ENCODE measurements at places on chromosomes 4 and X. TPM values are rescaled to one million over a fixed set of nuclear protein-coding genes. Genes with fewer than 3 reads are reported as not detected.

- no peaks in the 10 kb centered on the region for H3K36me3 ChIP-seq
- H3K4me1 ChIP-seq = no peaks in the 10 kb centered on the region
- H3K27ac ChIP-seq = no peak overlapping the region
- DNase-seq = no peak
- no peak overlapping the region for H3K4me3 ChIP-seq
- H3K27me3 ChIP-seq = no peaks in the 10 kb centered on the region
These were observed 23.3 kb downstream of the MTHFD2L start for GRCh38 chr4:74181219-74181618.

Gene ZNF732
- total RNA-seq = not detected

Gene DDX53
- not detected for total RNA-seq

- H3K27ac ChIP-seq = no peak overlapping the region
- no peaks in the 10 kb centered on the region for H3K27me3 ChIP-seq
- H3K36me3 ChIP-seq = no peaks in the 10 kb centered on the region
- H3K4me3 ChIP-seq = no peak overlapping the region
- peaks cover 26% of the 10 kb centered on the region for H3K4me1 ChIP-seq
- no peak for DNase-seq
These were observed 6.0 kb downstream of the RBPJ start for GRCh38 chr4:26326791-26327190.

GRCh38 chr4:17534705-17535104, 19.7 kb downstream of the CLRN2 start:
- H3K4me1 ChIP-seq = no peaks in the 10 kb centered on the region
- H3K4me3 ChIP-seq = no peak overlapping the region
- no peak overlapping the region for H3K27ac ChIP-seq

Gene GRSF1
- total RNA-seq = 69.6 TPM

Gene XAGE2
- not detected for total RNA-seq

DNA sequence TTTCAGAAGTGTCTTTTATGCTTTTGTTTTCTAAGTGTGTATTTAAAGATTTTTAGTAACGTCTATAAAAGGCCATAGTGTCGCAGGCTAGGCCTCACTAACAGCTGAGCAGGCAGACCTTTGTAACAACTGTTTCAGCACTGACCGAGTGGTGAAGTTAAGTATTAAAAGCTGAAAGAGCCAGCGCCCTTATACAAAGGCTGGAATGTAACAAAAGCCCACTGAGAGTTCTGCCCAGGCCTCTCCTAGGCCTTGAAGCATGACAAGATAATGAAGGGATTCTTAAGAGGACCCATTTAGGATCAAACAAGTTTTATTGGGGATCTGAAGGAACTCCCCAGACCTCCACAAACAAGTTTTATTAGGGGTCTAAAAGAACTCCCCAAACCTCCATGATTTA, 722.5 kb upstream of the PRKX start:
- H3K4me3 ChIP-seq = no peak overlapping the region
- no peaks in the 10 kb centered on the region for H3K27me3 ChIP-seq
- no peak overlapping the region for H3K27ac ChIP-seq
- H3K4me1 ChIP-seq = no peaks in the 10 kb centered on the region
- H3K36me3 ChIP-seq = no peaks in the 10 kb centered on the region

GRCh38 chr4:100348473-100348872, 158.2 kb upstream of the DDIT4L start:
- H3K27me3 ChIP-seq = no peaks in the 10 kb centered on the region
- H3K4me3 ChIP-seq = no peak overlapping the region
- no peaks in the 10 kb centered on the region for H3K36me3 ChIP-seq
- H3K4me1 ChIP-seq = no peaks in the 10 kb centered on the region
- no peak overlapping the region for H3K27ac ChIP-seq

DNA sequence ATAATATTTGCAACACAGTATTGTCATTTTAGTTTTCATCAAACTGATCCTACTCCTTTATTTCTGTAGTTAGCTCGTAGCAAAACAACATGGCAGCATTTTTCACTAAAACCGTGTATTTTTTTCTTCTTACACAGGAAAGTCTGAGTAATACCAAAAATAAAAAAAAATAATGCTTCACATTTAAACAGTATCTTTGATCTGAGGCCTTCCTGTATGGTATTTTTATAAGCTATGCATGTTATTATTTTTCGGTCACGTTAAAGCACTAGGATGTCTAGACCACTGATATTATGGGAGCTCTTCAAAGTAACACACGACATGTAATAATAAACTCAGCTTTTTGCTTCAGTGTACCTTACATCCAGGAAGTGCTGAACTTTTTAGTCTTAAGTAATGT, 94.1 kb upstream of the SRD5A3 start:
- H3K27ac ChIP-seq = no peak overlapping the region
- H3K4me1 ChIP-seq = no peaks in the 10 kb centered on the region
- no peak overlapping the region for H3K4me3 ChIP-seq
- DNase-seq = no peak

- no peaks in the 10 kb centered on the region for H3K36me3 ChIP-seq
- H3K27ac ChIP-seq = no peak overlapping the region
- no peak overlapping the region for H3K4me3 ChIP-seq
These were observed 282.0 kb downstream of the ARHGAP24 start for GRCh38 chr4:85756938-85757337.

GRCh38 chrX:155334486-155335336, at the start of gene CLIC2:
Gene CLIC2 (minus strand): TSS chrX:155334614. CDS start chrX:155334427, 187 bp downstream.
- peak within 1 kb of the TSS; percentile 81 for H3K27ac ChIP-seq
- H3K4me3 ChIP-seq = peak within 1 kb of the TSS; percentile 22
- DNase-seq = peak; percentile 61
- peaks cover 9% of the 10 kb centered on the region for H3K4me1 ChIP-seq

- no peak overlapping the region for H3K27ac ChIP-seq
- no peak overlapping the region for H3K4me3 ChIP-seq
- no peaks in the 10 kb centered on the region for H3K4me1 ChIP-seq
- no peak for DNase-seq
- no peaks in the 10 kb centered on the region for H3K36me3 ChIP-seq
- H3K27me3 ChIP-seq = no peaks in the 10 kb centered on the region
These were observed 24.2 kb downstream of the ARHGAP6 start for GRCh38 chrX:11641349-11642065.

DNA sequence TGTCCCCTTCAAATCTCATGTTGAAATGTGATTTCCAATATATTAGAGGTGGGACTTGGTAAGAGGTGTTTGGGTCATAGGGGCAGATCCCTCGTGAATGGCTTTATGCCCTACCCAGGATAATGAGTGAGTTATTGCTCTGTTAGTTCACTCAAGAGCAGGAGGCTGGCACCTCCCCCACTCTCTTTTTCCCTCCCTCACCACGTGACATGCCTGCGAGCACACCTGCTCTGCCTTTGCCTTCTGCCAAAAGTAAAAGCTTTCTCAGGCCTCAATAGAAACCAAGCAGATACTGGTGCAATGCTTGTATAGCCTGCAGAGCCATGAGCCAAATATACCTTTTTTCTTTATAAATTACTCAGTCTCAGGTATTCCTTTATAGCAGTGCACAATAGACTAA, 286.3 kb upstream of the UGT8 start:
- no peaks in the 10 kb centered on the region for H3K36me3 ChIP-seq
- H3K4me3 ChIP-seq = no peak overlapping the region
- H3K27ac ChIP-seq = no peak overlapping the region
- H3K4me1 ChIP-seq = no peaks in the 10 kb centered on the region
- H3K27me3 ChIP-seq = no peaks in the 10 kb centered on the region
- no peak for DNase-seq

GRCh38 chr4:40564004-40564403, 65.7 kb downstream of the RBM47 start:
- no peaks in the 10 kb centered on the region for H3K36me3 ChIP-seq
- H3K4me1 ChIP-seq = peaks cover 57% of the 10 kb centered on the region

Gene GAGE13
- not detected for total RNA-seq

GRCh38 chrX:68498044-68498507, 775 bp upstream of the YIPF6 start:
- no peaks in the 10 kb centered on the region for H3K36me3 ChIP-seq
- peak overlapping the region; percentile 44 for H3K4me3 ChIP-seq
- peaks cover 5% of the 10 kb centered on the region for H3K4me1 ChIP-seq
- H3K27me3 ChIP-seq = no peaks in the 10 kb centered on the region

DNA sequence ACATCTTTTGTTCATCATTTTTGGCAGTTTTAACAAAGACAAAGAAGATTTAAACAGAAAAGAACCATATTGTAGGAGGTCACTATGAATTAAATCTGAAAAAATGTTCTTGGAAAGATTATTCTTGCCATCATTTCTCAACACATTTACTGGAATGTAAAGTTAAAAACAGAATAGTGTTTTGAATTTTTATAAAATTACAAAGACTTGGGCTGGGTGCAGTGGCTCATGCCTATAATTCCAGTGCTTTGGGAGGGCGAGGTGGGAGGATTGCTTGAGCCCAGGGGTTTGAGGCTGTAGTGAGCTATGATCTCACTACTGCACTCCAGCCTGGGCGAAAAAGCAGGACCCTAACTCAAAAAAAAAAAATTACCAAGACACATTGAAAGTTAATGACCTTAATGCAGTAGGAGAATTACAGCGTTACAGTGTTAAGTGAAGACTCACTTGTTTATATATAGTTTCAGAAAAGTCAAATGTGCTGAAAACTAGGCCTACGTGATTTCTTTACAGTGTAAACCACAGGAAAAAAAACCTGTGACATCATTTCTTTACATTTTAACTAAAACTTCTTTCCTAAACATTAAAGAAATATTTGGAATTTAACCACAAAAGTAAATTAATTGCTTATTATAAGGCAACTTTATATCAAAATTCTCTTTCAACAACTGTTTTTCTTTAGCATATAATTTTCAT, 7.9 kb downstream of the FAM13A start:
- no peak for DNase-seq
- no peak overlapping the region for H3K27ac ChIP-seq
- no peaks in the 10 kb centered on the region for H3K36me3 ChIP-seq
- no peak overlapping the region for H3K4me3 ChIP-seq
- H3K4me1 ChIP-seq = no peaks in the 10 kb centered on the region

Gene STS
- total RNA-seq = 9.3 TPM
